Effector memory CD8-positive, alpha-beta T cell (primary cell): ENCODE measurements at places on chromosomes 2 and 18.

GRCh38 chr2:96798733-96799622 is 17.1 kb upstream of the CNNM3 start:
- DNase-seq = no peak

- no peak for DNase-seq
Measured at GRCh38 chr2:205411558-205411957, 270.7 kb upstream of the NRP2 start.

GRCh38 chr2:18932853-18933252 is 343.5 kb upstream of the NT5C1B start:
- DNase-seq = no peak

DNA sequence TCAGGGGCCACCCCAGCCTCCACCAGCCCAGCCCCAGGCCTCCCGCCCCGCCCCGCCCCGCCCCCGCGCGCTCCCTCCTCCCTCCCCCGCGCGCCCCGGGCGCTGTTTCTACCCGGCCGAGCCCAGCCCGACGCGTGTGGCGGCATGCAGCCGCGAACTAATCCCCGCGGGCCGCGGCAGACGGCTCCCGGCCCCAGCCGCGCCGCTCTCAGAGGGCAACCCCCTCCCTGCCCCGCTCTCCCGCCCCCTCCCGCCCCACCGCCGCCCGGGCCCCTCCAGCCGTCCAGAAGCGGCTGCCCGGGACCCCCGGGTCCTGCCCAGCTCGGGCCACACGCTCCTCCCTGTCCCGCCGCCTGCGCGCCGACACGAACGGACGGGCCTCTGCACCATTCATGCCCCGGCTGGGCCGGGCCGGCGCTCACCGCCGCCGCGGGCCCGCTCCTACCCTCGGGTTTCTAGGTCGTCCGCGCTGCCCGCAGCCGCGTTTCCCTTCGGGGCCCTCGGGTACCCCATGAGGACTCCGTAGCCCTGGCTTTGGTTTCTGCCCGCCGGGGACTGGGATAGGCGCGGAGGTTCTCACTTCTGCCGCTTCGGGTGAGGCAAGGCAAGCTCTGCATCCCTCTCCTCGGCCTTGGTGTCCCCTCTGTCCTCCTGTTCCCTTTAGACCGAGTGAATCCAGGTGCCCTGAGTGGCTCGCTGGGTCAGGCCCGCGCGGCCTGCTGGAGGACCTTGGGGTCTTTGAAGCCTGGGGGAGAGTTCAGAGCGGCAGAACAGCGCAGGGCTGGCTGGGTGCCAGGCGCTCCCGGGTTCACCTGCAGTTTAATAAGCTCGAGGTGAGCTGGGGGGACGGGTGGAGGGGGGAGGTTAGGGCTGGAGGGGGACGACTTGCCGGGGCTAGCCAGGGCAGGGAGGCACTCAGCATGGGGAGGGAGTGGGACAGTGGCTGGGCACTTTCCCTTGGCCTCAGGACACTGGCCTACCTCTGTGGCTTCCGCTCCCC is 3.1 kb downstream of the WNT10A start:
- DNase-seq = no peak

GRCh38 chr2:172943539-172943938 is 132.1 kb upstream of the MAP3K20 start:
- no peak for DNase-seq

DNA sequence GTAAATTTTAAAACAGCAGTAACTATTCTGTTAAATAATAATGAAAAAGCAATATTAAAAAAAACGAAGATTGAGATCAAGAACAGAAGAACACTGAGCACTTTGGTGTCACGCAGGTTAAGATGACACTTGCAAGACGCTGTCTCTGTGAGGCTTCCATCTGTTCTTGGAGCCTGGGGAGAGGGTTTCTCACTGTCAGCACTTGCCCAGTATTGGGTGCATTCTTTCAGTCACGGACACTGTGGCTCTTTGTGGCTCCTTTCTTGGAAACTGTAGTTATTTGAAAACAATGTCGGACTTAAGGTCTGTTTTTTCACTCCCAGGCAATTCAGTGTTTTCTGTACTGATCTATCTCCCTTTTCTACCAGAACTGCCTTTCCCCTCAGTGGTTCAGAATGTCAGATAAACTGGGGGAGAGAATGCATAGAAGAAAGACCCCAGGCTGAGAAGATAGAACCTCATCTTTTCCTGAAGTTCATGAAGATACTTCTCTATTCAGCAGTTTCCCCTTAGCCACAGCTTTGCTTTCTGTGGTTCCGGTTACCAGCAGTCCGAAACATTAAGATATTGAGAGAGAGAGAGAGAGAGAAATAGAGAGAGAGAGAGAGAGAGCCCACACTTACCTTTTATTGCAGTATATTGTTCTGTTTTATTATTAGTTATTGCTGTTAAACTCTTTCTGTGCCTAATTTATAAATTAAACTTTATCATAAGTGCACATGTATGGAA is 283.3 kb downstream of the DCDC2C start:
- DNase-seq = no peak

- no peak for DNase-seq
Measured at GRCh38 chr2:190478572-190479195, 55.8 kb downstream of the NEMP2 start.

DNA sequence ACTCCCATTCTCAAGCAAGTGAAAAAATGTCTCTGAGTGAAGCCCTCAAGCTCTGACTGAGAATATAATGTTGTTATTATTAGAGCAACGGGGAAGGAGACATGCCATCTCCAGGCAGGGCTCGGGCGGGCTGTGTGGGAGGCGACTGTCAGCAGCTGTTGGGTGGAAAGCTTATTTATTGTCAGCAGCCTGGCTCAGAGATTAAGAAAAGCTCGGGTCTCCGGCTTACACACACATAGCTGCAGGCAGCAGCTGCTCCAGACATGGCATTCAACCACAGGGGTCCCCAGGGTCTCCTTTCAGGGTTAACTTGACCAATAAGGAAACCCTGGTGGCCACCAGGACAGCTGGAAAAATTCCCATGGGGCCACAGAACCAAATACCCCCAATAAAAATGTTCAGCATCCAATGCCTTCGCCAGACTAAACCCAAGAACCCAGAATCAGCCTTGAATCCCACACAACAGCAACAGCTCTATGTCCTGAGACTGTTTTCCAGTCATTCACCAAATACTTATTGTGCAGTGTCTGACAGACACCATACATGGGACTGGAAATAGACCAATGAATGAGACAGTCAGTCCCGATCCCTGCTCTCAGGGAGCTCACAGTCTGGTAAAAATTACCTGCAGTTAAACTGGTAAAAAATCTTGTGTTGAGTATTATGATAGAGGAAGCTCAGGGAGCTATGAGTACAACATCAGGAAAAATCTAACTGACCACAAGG is 70.5 kb upstream of the RTN4 start:
- no peak for DNase-seq

GRCh38 chr2:237752761-237753165 is 45.8 kb upstream of the RBM44 start:
- DNase-seq = no peak

DNA sequence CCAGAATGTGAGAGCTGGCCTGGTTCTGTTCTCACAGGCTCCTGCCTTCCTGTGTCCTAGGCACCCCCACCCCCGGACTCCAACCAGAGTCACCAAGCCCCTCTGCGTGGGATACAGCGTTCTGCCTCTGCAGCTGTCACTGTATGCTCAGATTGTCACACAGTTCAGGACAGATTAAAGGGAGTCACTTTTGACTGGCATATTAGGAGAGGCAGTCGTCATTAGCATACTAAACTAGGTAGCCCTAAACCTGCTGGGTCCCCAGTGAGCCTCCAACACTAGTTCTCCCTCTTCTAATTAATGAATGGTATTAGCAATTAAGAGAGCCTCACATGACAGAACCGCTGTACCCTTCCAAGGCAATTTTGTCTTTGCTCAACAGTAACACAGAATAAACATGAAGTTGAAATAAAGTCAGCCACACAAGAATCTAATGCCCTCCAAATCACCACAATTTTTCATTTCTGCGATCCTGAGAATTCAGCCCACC is 340.2 kb downstream of the CMPK2 start:
- no peak for DNase-seq

GRCh38 chr2:172905937-172906811 is 169.5 kb upstream of the MAP3K20 start:
- no peak for DNase-seq

GRCh38 chr2:74515271-74515980 is 1.2 kb downstream of the TLX2 start:
- no peak for DNase-seq

- no peak for DNase-seq
Measured at GRCh38 chr2:44212302-44212701, 43.6 kb downstream of the PPM1B start.

- DNase-seq = no peak
Measured at GRCh38 chr18:76805221-76805620, 17.1 kb upstream of the ZNF236 start.

- no peak for DNase-seq
Measured at GRCh38 chr2:156466739-156467405, 30.7 kb downstream of the GPD2 start.

GRCh38 chr2:200534572-200534971 is 8.6 kb downstream of the SGO2 start:
- DNase-seq = no peak
